ENCODE measurements at places on chromosomes 16 and 17.

DNA sequence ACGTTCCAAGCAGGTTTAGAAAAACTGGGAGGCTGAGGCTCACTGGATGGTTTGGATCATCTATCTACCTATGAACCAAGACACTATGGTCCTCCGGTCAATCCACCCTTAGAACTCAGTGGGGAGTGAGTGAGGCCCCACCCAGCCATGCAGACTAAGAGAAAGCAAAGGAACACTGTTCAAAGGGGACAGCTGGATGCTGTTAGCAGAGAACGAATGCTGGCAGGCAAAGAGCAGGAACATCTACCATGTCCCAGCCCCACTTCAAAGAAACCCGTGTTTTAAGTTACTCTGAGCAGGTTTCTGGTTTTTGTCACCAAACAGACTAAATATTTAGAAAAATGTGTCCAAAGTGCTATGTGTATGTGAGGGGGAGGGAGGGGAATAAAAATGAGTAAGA is 183.4 kb upstream of the XYLT1 start:
- DNase-seq: no peak

DNA sequence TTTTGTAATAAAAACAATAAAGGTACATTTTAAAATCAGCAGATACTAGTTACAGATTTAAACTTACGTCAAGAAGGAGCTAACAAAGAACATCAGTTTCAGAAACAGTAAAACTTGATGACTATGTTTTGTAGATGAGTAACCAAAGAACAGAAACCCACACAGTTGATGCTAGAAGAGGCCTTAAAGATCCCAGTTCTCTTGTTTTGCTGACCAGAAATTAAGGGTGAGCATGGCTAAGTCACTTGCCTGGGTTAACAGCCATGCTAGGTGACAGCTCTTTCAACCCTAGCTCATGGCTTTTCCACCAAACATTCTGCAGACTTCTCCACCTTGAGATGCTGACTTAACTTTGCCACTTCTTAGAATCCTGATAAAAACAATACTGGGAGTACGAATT is 26.4 kb downstream of the STX8 start:
- no peak for DNase-seq

GRCh38 chr17:48003417-48004151 is 32.7 kb downstream of the CDK5RAP3 start:
- DNase-seq: no peak

DNA sequence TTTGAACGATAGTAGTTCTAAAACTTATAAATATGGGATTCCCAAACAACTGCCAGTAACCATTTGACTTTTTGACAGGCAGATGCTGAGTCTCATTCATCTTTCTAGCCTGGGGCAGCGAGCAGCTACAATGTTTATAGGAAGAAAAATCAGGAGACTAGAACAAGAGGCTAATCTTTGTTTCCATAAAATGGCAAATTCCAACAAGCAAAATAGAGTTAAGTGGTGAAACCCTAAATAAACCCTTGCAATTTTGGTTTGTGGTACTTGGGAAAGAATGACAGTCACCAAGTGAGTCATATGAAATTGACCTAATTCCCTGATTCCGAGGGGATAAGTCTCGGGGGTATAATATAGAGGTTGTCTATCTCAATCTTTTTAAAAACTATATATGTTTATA is 27.3 kb upstream of the HS3ST2 start:
- no peak for DNase-seq

Measured in activated T-cell treated with anti-CD3 and anti-CD28 coated beads, Interleukin-2, amount 50 U/mL, for 24 hours (primary cell).